Mesenchymal stem cell (in vitro differentiated cells and primary cell): ENCODE measurements at places on chromosomes 4 and X.

DNA sequence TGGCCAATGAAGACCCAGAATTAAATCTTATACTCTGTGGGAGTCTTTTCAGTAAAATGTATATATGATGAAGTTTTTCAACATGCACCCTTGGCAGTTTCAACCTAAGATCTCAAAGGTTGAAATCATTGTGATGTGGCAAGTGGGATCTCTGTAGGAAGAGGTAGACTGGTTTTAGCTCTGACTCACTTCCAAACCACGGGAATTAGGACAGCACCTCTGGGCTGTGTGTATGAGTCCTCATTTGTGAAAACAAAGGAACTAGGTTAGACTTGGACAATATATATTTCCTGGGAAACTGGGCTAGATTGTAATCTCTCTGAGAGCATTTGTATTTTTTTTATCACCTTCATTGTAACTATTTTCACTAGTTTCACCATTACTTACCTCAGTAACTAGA lies 333.0 kb downstream of the ADGRL3 start:
- no peaks in the 10 kb centered on the region for H3K4me1 ChIP-seq
- no peaks in the 10 kb centered on the region for H3K27me3 ChIP-seq
- H3K36me3 ChIP-seq, result no peaks in the 10 kb centered on the region

GRCh38 chr4:40321574-40322275 lies 13.4 kb upstream of the CHRNA9 start:
- no peaks in the 10 kb centered on the region for H3K27me3 ChIP-seq
- DNase-seq, result peak; percentile 86
- no peak overlapping the region for H3K4me3 ChIP-seq

GRCh38 chr4:120995266-120996010 lies 72.9 kb upstream of the PRDM5 start:
- H3K27ac ChIP-seq, result no peak overlapping the region
- H3K4me3 ChIP-seq, result no peak overlapping the region
- no peaks in the 10 kb centered on the region for H3K4me1 ChIP-seq
- no peaks in the 10 kb centered on the region for H3K27me3 ChIP-seq

GRCh38 chr4:41214825-41215146 lies 444 bp upstream of the APBB2 start:
- DNase-seq, result no peak
- no peak overlapping the region for H3K27ac ChIP-seq
- H3K4me1 ChIP-seq, result peaks cover 2% of the 10 kb centered on the region
- H3K27me3 ChIP-seq, result no peaks in the 10 kb centered on the region

- no peak overlapping the region for H3K4me3 ChIP-seq
- peaks cover 16% of the 10 kb centered on the region for H3K4me1 ChIP-seq
- DNase-seq, result no peak
- peaks cover 22% of the 10 kb centered on the region for H3K36me3 ChIP-seq
Observed at GRCh38 chr4:2478229-2478628, 9.3 kb downstream of the RNF4 start.
